ENCODE measurements at places on chromosomes 12 and 14.

GRCh38 chr14:81314443-81315175 lies 85.5 kb downstream of the STON2 start:
- no peak for DNase-seq

- DNase-seq: no peak
Measured at GRCh38 chr14:21382886-21383847, 652 bp downstream of the SUPT16H start.

DNA sequence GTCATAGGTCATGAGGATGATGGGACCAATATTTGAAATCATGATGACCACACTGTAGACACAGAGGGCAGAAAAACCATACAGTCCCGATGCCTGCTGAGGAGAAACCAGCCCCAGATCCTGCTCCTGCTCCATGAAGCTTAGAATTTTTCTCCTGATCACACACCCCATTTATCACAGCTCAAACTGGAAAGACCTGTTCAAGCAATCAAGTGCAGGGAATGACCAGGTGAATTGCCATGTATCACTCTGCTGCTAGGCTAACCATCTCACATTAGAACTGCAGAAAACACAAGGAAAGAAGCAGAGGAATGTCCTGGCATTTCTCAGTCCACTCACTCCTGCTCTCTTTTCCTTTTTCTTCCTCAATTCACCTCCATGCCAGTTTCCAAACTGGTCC lies 18.1 kb downstream of the MANSC1 start:
- DNase-seq: no peak

DNA sequence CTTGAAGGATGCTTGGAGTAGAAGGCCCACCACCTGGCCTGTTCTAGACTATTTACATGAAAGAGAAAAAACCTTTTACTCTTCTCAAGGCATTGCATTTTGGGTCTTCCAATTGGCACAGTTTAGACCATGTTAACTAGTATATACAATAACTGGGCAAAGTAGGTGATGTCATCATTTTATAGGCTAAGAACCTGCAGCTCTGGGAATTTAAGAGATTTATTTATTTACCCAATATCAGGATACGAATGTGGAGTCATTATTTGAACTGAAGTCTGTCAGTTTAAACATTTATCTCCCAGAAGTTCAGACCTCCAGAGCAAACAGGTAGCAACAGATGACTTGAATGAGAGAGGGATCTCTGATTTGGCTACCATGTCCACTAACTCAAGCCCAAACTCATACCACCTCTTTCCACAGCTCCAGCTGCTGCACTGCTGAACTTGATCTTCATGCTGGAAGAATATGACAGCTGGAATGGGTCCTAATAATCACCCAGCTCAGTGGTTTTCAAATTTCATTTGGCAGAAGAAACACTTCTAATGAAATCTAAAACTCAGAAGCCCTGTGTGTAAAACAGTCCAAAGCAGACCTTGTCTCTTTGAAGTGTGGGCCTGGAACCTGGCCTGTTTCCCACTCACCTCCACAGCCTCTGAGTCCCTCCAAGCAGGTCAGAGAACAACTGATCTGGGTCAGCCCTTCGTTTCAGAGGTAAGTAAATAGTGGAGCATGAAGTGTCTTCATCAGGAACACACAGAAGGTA lies 179.2 kb downstream of the EMP1 start:
- DNase-seq: no peak

Data from NCI-H187 treated with DMSO at 0.1 percent for 48 hours (cell line).